ENCODE measurements at places on chromosomes 16 and 17. TPM values are rescaled to one million over a fixed set of nuclear protein-coding genes. Genes with fewer than 3 reads are reported as not detected.

DNA sequence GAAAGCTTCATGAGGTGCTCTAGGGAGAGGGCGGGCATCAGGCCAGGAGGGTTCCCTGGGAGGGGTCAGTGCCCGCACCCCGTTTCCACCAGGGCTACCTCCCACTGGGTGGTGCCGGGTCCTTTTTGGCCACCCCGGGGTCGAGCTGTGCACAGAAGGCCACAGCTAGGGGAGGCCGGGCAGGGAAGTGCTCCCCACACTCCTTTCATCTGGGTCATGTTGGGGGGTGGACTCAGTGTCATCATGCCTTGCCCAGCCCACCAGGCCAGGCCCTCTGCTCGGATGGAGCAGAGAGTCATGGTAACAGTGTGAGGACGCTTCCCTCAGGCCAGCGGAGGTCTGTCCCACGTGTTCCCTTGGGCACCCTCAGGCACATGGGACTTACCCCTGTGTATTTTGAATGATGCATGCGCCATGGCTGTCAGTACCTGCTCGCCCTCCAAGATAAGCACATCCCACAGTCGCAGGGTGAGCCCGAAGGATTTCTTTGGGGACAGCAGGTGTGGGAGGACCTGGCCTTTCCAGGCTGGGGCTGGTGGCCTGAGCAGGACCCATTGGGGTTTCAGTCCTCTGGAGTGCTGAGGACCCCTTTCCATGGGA is 46.4 kb downstream of the TNFRSF13B start:
- DNase-seq, result peak; percentile 85

- no peak for DNase-seq
Observed at GRCh38 chr17:4562015-4562969, 1.9 kb upstream of the GGT6 start.

DNA sequence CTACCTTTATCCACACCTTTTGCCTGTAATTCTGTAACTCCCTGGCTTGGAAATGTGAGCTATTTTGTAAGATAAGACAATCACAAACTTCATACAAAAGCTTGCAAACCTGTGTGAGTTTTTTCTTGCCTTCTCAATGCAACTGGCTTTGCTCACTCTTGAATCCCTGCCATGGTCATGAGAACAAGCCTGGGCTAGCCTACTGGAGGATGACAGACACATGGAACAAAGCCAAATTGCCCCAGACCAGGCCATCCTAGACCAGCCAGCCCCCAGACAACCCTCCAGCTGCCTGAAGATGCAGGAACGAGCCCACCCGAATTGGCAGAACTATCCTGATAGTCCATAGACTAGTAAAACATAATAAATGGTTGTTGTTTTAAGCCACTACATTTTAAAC is 466.6 kb upstream of the ERCC4 start:
- DNase-seq, result no peak

GRCh38 chr17:43709210-43709609 is 47.5 kb upstream of the MEOX1 start:
- DNase-seq, result no peak

GRCh38 chr17:33277436-33278100 is 15.5 kb downstream of the ASIC2 start:
- no peak for DNase-seq

DNA sequence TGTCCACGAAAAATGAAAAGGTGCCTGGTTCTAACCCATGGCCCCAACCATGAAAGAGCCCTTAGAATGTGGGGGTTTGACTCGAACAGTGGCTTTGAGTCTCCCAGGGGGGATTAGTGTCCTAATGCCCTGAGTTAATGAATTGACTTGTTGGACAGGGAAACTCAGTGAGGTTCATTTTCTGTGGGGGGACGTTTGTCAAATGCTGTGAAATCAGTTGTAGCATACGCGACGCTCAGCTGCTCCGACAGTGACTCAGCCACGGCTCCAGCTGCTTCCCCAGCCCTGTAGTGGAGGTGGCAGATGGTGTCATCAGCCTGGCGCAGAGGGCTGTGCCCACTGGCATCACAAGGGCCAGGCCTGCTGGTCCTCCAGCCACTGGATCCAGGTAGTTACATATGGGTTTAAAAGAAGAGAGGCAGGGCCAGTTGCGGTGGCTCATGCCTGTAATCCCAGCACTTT is 3.9 kb upstream of the TMEM235 start:
- no peak for DNase-seq

- no peak for DNase-seq
Observed at GRCh38 chr17:78583091-78583490, 5.9 kb upstream of the DNAH17 start.

- DNase-seq, result no peak
Observed at GRCh38 chr17:13338421-13338820, 263.3 kb downstream of the HS3ST3A1 start.

GRCh38 chr16:15732416-15732815 is 82.4 kb downstream of the NDE1 start:
- no peak for DNase-seq

DNA sequence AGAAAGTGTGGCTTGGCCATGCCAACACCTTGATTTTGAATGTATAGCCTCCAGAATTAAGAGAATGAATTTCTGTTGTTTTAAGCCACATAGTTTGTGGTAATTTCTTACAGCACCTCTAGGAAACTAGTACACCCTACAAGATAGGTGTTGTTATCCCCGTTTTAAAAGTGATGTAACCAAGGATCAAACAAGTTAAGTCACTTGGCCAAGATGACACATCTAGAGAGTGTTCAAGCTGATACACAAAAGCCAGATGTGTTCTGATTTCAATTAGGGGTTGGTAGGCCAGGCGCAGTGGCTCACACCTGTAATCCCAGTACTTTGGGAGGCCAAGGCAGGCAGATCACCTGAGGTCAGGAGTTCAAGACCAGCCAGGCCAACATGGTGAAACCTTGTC is 396.5 kb upstream of the SOX9 start:
- no peak for DNase-seq

DNA sequence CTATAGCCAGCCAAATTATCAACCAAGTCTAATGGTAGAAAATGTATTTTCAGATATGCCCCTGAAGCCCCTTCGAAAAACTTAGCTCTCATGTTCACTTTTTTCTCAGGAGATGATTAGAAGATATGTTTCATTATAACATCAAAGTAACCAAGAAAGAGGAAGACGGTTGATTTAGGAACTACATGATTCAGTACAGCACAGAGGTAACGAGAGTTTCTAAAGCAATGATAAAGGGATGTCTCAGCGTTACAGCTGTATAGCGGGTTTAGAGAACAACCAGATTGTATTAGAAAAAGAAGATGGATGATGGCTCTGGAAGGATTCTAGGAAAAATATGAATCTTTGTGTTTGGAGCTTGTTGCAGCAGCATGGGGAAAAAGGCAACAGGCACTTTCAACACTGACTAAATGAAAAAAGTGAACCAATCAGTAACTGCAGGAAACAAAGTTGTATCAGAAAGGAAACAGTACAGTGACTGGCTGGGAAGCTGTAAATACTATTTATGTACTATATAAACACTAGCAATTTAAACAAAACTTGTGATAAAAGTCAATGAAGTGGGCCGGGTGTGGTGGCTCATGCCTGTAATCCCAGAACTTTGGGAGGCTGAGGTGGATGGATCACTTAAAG is 21.5 kb downstream of the MBTD1 start:
- no peak for DNase-seq

- no peak for DNase-seq
Observed at GRCh38 chr16:85908889-85909589, 10.1 kb downstream of the IRF8 start.

- DNase-seq, result peak; percentile 66
Observed at GRCh38 chr16:88295671-88296436, 86.9 kb upstream of the ZNF469 start.

DNA sequence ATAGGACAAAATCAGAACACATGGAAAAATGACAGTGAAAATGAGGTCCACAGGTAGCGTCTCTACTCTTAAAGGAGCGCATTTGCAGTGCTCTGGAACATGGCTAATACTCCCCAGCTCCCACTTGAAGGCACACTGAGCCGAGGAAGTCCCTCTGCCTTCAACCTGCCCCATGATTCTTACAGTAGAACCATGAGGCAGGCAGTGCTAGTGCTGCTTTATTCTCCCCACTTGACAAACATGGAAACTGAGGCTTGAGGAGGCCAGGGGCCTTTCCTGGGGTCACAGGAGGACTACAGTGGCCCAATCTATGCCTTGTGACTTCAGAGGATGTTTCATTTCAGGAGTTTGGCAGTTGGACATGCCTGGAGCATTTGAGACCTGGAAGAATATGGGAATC is 244.1 kb upstream of the MAF start:
- DNase-seq, result no peak

- DNase-seq, result no peak
Observed at GRCh38 chr17:49343273-49343672, 18.8 kb downstream of the ZNF652 start.

GRCh38 chr17:78747488-78747887 is 34.6 kb downstream of the CYTH1 start:
- no peak for DNase-seq

DNA sequence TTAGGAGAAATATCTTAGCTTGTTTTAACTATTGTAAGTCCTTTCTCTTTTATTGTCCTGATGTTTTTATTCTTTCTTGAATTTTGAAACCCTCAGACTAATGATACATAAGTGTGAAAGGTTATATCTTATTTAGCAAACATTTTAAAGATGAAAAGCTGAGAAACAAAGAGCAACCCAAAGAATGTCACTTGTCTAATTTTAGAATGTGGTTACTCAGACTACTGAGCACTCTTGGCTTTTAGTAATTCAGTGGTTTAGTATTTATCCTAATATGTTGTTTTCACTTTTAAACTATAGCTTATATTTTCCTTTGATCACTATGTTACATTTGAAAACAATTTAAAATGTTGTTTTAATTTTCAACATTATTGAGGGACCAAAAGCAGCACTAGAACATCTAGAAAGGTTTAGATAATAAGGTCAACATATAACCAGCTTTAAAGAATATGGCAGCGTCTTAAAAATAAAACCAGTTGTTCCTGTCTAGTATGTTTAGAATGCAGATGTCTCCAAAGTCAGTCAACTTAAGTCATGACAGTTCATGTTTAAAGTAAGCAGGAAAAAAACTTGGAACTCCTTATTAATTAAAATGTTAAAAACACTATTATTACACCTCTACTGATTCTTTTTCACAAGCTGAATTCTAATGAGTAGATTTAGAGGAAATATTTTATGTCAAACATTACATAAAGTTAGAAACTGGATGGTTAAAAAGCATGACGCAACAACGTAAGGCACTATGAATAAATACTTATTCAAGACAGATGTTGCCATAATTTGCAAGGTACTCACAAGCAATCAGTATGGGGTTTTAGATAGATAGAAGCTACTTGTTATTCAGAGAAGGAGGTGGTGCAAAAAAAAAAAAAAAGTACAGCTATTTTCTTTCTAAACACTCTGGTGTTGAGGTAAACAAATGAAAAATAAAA is 2.4 kb downstream of the MBTD1 start:
- no peak for DNase-seq

- no peak for DNase-seq
Observed at GRCh38 chr17:47831934-47832327, 461 bp downstream of the LRRC46 start.

DNA sequence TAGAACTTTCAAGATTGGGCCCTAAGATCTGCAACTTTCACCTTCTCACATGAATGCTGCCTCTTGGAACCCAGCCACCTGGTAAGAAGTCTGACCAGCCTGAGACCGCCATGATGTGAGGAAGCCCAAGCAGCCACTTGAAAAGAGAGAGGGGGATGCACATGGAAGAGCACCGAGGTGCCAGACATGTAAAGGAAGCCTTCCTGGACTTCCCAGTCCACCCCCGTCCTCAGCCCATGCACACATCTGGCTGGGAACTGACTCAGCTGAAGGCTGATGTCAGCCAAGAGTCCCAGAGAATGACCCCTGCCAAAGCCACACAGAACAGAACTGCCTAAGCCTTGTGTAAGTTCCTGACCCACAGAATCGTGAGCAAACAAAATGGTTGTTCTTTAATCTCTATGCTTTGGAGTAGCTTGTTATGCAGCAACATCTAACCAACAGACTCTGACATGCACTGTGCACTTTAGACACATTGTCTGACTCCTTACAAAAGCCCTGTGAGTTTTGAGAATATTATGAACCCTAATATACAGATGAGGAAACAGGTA is 86.7 kb downstream of the RMI2 start:
- DNase-seq, result no peak

GRCh38 chr17:78493450-78493849 is 83.7 kb downstream of the DNAH17 start:
- DNase-seq, result no peak

The GGT6 gene
- not detected for total RNA-seq

The RNU2-1 gene
- total RNA-seq, result 3,390 TPM

The PPL gene
- 0.97 TPM for total RNA-seq

The VAT1L gene
- not detected for total RNA-seq

The GSG1L gene
- not detected for total RNA-seq

The SNAI3 gene
- total RNA-seq, result not detected

The AATK gene
- 0.48 TPM for total RNA-seq

The ABCA10 gene
- total RNA-seq, result 0.92 TPM

The PLA2G15 gene
- total RNA-seq, result 28.0 TPM

The ORC6 gene
- 6.3 TPM for total RNA-seq

The ZNF19 gene
- total RNA-seq, result 1.7 TPM

The C17orf113 gene
- 0.77 TPM for total RNA-seq

Data from chondrocyte (in vitro differentiated cells).